ENCODE measurements at places on chromosomes 5 and 9. TPM values are rescaled to one million over a fixed set of nuclear protein-coding genes. Genes with fewer than 3 reads are reported as not detected.

DNA sequence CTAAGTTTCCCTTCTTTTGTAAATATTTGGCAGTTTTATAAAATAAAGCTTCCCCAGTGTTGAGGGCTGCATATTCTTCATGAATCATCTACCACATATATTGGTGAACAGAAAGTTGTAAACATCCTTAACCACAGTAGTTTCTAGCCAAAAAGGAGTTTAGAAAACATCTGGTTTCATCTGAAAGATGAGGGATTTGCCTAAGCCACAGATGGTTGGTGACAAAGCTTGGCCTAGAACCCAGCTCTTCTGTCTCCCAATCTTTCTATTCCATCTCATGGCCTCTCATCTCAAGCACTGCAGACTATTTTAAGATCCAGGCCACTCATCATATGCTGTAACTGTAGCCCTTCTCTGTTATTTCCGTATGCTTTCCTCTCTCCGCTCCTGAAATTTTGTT lies 232.3 kb upstream of the TRPM3 start:
- DNase-seq = no peak

DNA sequence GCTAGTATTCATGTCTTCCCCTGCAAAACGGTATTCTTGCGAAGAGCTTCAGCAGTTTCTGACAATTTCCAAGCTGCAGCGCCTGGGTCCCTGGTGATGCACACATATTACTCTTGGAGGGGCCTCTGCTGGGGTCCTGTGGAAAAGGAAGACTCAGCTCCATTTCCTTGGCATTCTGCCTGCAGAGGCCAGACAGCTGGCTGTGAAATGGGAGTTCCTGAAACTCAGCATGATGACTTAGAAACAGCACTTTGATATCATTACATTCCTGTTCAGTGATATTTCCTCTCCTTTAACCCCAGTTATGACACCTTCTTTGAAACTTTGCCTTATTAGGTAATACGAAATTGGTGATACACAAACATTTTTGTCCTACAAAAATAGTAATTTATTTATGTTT lies 98.5 kb downstream of the APBA1 start:
- no peak for DNase-seq

NEUROG1 gene
- not detected for total RNA-seq

DNA sequence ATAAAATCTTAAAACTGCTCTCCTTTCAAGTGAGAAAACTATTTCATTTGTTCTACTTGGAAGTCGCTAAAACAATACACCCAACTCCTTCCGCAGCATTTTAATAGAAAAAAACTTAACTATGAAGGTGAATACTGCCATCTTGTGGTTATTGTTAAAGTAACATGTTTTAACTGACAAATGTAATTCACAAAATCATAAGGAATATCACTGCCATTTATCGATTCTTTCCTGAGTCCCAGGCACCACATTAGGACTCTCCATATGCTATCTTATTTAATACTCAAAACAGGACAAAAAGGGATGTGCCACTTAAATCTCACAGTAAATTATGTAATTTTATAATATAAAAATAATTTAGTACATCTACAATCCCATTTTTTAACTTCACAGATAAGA lies 130.5 kb upstream of the ITGA1 start:
- DNase-seq = peak; percentile 49

EQTN gene
- not detected for total RNA-seq

- DNase-seq = no peak
Measured at GRCh38 chr9:24451346-24451745, 94.4 kb downstream of the IZUMO3 start.

SPINK7 gene
- not detected for total RNA-seq

EXOSC2 gene
- 79.8 TPM for total RNA-seq

GRCh38 chr5:40027400-40027799 lies 602.6 kb upstream of the DAB2 start:
- DNase-seq = no peak

DNA sequence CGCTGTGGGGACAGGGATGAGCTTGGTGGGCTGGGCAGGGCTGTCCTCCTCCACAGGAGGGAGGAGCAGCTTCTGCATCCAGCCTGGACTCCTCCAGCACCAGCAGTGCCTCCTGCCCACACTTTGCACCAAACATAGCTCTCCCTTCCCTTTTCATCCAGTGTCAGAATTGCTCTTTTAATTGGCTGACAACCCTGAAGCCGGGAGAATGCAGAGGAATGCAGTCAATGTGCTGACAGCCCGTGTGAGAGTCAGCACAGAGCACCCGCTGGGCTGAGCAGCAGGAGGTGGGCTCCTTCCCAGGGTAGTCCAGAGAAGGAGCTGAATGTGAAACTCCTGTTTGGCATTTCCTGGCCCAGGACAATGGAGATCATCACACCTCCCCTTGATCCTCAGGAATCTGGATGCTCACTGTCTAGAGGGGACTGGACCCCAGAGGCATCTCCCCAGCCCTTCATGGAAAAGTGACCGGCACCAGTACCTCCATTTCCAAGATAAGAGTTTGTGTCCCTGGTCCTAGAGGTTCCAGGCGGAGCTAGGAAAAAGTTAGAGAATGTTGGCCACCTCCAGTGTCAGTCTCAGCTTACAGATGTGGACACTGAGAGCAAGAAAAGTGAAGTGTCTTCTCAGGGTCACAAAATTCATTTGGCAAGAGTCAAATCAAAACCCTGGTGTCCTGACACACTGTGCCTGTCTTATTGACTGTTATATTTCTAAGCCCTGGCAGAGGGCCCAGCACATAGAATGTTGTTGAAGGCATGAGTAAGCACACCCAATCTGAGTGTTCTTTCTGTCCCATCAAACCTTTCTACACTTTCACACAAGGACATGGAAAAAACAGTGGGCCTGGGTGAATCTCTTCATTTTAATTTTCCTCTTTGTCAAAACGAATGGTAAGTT lies 202.1 kb downstream of the SNX18 start:
- no peak for DNase-seq
